PC-3 (cell line): ENCODE measurements at places on chromosomes 5 and 9. TPM values are rescaled to one million over a fixed set of nuclear protein-coding genes. Genes with fewer than 3 reads are reported as not detected.

The LARP1 gene
- total RNA-seq, result 63.9 and 123 TPM in 2 replicates

The MYMK gene
- not detected in 2 replicates for total RNA-seq

The CLK4 gene
- 11.3 and 23.8 TPM in 2 replicates for total RNA-seq

The PPP1R26 gene
- total RNA-seq, result 22.6 and 30.6 TPM in 2 replicates

The SLC46A2 gene
- total RNA-seq, result not detected in 2 replicates
